Effector memory CD4-positive, alpha-beta T cell (primary cell): ENCODE measurements at places on chromosomes 3 and 15.

DNA sequence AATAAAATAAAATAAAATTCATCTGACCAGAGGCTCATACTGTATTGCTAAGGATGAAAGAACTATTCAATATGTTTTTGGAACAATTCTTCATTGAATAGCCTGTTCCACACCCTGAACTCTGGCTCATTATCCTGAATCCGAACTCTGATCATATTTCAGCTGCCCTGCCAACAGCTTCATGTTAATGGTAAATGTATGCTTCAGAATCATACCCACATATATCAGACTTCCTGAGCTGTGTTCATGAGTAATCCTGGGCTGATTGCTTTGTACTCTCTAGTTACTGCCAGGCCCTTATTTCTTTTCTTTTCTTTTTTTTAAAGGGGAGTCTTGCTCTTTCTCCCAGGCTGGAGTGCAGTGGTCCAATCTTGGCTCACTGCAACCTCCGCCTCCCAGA is 11.8 kb downstream of the INO80 start:
- DNase-seq, result no peak

DNA sequence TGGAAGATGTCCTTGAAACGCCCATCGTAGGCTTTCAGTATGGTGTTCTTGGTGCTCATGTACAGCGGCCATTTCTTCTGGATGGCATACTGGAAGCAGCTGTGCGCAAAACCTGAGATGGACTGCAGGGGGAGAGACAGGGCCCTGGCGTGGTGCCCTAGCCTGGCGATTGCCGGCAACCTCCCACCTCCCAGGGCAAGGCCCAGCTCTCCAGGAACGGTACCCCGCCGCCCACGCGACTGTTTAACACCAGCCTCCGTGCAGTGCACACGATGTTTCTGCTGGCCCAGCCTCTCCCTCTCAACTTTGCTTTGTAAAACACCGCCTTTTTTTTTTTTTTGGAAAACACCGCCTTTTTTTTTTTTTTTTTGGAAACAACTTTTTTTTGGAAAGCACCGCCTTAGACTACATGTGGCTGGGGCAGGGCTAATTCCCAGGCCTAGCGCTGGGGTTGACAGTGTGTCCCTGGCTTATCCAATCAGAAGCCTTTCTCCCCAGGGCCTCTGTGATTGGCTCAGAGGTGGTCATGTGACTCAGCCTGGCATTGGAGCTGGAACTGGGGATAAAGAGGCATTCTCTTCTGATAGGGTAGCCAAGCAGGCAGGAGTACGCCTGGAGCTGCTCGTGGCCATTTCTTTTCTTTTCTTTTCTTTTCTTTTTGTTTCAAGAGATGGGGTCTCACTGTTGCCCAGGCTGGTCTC is 14.7 kb downstream of the IDH2 start:
- no peak for DNase-seq

DNA sequence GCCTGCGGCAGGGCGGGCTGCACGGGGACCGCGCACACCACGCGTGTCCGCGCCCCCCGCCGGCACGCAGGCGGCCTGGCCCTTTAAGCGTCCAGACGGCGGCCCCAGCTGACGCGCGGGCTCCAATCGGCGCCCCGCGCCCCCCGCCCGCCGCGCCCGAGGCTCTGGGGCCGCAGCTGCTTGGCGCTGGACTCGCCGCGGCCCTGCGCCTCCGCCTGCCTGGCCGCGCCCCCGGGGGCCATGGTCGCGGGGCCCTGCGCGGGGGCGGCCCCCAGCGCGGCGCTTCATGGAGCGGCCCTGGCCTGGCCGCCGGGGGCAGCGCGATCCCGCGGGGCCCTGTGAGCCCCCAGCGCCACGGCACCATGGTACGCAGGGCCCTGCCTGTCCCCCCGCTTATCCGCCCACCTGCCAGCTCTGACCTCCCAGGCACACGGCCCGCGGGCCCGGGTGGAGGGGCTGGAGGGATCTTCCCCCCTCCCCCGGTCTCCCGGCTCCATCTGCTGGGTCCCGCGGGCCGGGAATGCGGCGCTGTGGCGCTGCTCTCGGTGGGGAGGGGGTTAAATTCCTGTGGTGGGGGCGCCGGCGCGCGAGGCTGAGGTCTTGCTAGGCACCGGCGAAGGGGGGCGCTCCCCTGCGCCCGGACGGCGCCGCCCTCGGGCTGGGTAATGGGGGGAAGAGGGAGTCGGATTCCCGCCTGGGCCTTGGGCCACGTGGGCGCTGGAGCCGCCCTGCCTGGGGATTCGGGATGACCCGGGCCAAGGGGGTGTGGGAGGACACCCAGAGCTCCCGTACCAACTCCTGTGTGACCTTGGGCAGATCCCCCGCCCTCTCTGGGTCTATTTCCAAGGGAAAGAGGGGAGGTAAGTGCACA is 1.1 kb downstream of the ZBTB47 start:
- DNase-seq, result no peak

DNA sequence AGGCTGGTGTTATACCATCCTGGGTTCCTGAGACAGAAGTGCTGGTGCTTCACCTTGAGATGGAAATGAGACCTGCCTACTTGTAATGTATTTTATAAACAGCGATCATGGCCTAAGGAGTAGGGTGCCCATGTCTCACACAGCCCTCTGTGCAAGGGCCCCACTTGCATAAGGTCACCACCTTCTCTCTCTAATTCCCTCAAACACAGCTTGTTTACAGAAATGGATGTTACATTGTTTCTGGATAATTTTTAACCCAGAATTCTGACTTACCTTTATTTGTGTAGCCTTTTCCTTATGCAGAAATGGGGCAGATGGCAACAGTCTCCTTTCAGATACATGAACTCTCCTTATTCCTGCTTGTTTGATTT is 95.1 kb upstream of the UMPS start:
- no peak for DNase-seq

- DNase-seq, result no peak
Observed at GRCh38 chr3:194587438-194587931, 45.7 kb downstream of the TMEM44 start.

DNA sequence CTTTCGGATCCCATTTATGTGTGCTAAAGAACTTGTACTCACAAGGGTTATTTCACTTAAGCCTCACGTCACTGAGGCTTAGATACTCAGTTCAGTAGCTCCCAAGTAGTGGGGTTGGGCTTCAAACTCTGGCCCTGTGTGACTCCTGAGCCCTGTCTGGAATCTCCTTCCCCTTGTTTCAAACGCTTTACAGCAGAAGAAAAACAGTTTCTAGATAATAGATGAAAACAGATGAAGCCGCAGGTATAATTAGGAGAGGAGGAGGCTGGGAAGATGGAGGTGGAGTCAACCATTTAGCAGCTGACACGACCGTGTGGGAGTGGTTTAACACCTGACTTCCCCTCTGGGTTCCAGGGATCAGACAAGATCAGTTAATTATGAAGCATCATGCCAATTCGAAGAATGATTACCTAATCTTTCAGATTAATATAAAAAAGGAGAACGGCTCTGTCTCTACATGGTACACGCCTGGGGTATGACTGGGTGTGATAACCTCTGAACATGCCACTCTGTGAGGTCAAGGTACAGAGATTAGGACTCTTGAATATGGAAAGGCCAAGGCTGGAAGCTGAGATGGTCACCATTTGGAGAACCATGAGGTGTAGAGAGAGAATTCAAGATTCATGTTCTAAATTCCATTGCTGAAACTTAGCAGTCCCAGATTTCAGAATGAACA is 31.1 kb downstream of the TPM1 start:
- DNase-seq, result no peak

GRCh38 chr15:61035311-61035710 is 193.8 kb downstream of the RORA start:
- no peak for DNase-seq

DNA sequence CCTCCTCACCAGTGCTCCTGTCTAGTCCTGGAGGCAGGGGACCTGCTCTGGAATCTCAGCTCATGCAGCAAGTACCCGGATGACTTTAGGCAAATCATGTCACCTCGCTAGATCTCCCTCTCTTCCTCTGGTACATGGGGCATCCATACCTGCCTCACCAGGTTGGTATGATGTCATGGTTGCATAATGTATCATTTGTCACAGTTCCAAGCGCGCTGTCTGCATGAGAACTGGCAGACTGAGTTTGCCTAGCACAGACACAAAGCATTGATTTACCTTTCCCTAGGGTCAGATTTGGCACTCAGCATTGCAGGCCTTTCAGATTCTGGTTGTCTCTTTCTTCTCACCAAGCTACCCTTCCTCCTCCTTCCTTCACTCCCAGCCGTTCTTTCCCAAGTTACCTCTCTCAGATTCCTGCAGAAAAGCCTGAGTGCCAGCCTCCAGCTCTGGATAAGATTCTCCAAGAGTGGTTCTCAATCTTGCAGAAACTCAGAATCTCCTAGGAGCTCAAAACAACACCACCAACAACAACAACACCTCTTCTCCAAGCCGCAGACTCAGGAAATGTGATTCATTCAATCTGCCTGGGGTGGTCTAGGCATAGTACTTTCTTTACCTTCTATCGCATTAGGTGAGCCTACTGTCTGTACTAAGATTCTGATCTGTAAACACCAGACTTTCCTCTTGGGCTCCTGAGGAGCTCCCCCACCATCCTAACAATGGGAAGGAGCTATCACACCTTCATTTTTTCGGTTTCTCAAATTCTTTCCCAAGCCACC is 29.5 kb downstream of the FAM43A start:
- DNase-seq, result no peak

- DNase-seq, result no peak
Observed at GRCh38 chr15:33031324-33031821, 163.1 kb downstream of the FMN1 start.

DNA sequence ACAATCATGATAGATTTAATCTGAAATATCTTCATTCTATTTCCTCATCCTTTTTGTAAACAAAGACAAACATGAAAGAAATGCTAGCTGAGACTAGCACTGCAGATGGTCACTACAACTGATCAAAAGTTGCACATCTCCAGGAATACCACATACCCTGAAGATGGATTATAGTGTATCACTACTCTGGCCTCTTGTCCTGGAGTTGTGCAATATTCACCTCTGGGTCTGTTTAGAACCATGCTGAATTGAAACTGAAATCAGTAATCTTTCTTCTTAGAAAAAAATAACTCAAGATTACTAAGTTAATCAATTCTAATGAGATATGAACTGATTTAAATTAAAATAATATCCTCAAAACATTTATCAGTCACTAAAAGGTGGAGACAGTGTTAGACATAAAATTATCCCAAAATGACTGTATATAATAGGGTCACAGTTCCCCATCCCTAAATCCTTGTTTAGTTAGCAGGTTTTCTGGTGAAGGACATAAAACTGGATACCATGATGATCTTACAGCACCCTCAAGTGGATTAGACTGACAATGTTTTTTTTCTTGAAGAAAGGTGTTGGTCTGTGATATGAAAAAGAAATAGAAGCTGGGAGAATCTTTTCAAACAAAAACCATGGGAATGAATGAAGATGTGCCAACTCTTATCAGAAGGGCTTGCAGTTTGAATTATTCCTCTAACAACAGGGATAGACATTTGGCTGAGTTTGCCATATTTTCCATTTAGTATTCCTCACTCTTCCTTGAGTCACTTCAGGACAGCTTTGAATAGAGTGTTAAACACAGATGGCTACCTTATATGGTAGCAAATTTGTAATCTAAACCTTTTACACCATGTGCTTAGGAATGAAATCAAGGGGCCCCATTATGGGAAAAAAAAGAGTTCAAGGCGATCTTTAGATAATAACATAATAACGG is 7.1 kb upstream of the TTC14 start:
- no peak for DNase-seq

DNA sequence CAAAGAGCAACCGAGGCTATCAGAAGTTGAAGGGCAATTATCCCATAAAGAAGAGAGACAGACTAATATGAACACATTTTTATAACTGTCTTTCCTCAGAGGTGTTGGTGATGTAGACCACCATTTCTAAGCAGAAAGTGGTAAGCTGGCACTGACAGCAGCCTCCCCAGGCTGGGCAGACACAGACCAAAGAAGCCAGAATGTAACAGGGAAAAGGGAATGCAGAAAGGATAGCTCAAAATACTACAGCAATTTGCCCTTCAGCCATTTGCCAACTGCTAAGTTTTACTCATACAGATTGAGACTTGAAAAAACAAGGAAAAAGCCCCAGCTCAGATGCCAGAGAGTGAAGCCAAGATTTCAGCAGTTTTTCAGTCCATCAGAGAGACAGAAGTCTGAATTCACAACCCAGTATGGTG is 73.5 kb upstream of the ABI3BP start:
- no peak for DNase-seq

- DNase-seq, result no peak
Observed at GRCh38 chr3:13411186-13411860, 8.8 kb downstream of the NUP210 start.

GRCh38 chr3:193742628-193743027 is 149.6 kb downstream of the OPA1 start:
- DNase-seq, result no peak

DNA sequence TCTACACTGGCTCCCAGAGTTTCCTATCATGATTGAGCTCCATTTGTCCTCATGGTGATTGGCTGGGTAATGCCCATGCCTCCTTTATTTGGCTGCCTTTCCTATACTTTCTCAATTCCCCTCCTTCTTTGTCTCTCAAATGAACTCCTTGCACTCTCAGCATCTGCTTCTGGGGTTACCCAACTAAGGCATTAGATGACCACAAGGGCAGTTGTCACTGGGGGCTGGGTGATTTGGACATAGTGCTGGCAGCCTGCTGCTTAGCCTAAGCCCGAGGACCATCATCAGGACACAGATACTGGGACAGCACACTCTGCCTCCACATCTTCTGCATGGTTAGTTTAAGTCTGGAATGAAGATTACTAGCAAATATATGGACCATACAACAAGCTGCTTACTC is 49.2 kb upstream of the LRRFIP2 start:
- DNase-seq, result no peak

GRCh38 chr15:58227706-58228543 is 89.7 kb downstream of the AQP9 start:
- peak; percentile 48 for DNase-seq

- DNase-seq, result no peak
Observed at GRCh38 chr3:126530171-126531050, 6.5 kb downstream of the CHST13 start.

- DNase-seq, result no peak
Observed at GRCh38 chr15:99249270-99249841, at the start of gene TTC23. TTC23 (minus strand) TSS chr15:99249581; CDS start chr15:99228712, 20,869 bp downstream.
